Neural progenitor cell (in vitro differentiated cells): ENCODE measurements at places on chromosomes 13 and 19. TPM values are rescaled to one million over a fixed set of nuclear protein-coding genes. Genes with fewer than 3 reads are reported as not detected.

The TOMM40 gene
- 30.1 and 110 TPM in 2 replicates for total RNA-seq

- no peak overlapping the region for H3K27ac ChIP-seq
- H3K4me3 ChIP-seq = no peak overlapping the region
- DNase-seq = no peak
- H3K27me3 ChIP-seq = no peaks in the 10 kb centered on the region
- no peaks in the 10 kb centered on the region for H3K4me1 ChIP-seq
Measured at GRCh38 chr19:55131421-55131820, 14.0 kb upstream of the PPP1R12C start.

GRCh38 chr13:108968566-108968965 is 339.2 kb downstream of the MYO16 start:
- no peak overlapping the region for H3K4me3 ChIP-seq
- no peaks in the 10 kb centered on the region for H3K36me3 ChIP-seq
- H3K27ac ChIP-seq = no peak overlapping the region
- no peaks in the 10 kb centered on the region for H3K27me3 ChIP-seq

- no peak for DNase-seq
- no peaks in the 10 kb centered on the region for H3K27me3 ChIP-seq
- H3K4me3 ChIP-seq = no peak overlapping the region
- peaks cover 6% of the 10 kb centered on the region for H3K36me3 ChIP-seq
- no peak overlapping the region for H3K27ac ChIP-seq
Measured at GRCh38 chr13:99558570-99559180, 57.4 kb downstream of the TM9SF2 start.

The KANK3 gene
- total RNA-seq = 1.9 TPM in 1 of 2 replicates, not detected in the other

The COX7A1 gene
- not detected in 2 replicates for total RNA-seq

DNA sequence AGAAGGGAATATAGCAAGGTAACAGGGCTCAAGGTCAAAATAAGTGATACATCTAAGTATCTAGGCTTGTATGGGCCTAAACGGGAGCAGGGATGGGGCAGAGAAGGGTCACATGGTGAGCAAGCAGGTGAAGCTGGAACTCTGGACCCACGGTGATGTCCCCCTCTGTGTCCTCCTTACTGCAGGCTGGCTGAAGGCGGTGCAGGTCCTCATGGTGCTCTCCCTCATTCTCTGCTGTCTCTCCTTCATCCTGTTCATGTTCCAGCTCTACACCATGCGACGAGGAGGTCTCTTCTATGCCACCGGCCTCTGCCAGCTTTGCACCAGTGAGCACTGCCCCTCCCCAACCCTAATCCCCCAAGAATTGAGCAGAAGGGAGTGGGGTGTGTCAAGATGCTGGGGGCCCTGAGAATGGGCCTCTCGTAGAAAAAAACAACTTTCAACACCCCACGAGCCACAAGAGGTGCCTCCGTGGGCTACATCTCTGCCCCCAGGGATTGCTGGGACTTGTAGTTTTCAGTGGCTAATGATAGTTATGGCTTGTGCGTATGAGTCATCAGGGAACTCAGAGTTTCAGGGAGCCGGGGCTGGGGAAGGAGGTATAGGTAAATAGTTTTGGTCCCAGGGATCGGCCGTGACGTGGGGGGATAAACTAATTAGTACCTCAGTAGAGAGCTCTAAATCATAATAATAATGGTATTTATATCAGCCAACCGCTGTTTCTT is 4.0 kb downstream of the EMP3 start:
- H3K27ac ChIP-seq = no peak overlapping the region
- no peak overlapping the region for H3K4me3 ChIP-seq
- peaks cover 8% of the 10 kb centered on the region for H3K4me1 ChIP-seq
- no peak for DNase-seq

DNA sequence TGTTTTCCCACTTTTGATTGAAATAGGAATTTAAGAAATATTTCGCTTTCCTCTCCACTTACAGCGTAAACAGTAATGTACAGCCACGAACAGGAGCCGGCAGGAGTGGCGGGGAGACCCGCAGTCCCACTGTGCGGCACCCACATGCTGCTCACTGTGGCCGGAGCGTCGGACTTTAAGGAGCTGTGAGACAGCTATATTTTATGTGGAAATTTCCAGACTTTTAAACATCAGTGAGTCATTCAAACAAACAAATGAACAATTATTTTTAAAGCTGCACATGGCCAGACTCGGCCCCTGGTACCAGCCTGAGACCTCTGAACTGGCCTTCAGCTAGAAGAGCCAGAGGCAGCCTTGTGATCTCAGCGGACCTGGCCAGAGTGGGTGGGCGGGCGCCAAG is 52.5 kb downstream of the CRYL1 start:
- no peak overlapping the region for H3K4me3 ChIP-seq
- no peaks in the 10 kb centered on the region for H3K36me3 ChIP-seq
- no peaks in the 10 kb centered on the region for H3K27me3 ChIP-seq
- peaks cover 3% of the 10 kb centered on the region for H3K4me1 ChIP-seq
- no peak for DNase-seq

- no peaks in the 10 kb centered on the region for H3K4me1 ChIP-seq
- H3K27me3 ChIP-seq = no peaks in the 10 kb centered on the region
- no peaks in the 10 kb centered on the region for H3K36me3 ChIP-seq
- no peak for DNase-seq
- no peak overlapping the region for H3K4me3 ChIP-seq
Measured at GRCh38 chr13:105725887-105726286, 809.6 kb downstream of the EFNB2 start.

DNA sequence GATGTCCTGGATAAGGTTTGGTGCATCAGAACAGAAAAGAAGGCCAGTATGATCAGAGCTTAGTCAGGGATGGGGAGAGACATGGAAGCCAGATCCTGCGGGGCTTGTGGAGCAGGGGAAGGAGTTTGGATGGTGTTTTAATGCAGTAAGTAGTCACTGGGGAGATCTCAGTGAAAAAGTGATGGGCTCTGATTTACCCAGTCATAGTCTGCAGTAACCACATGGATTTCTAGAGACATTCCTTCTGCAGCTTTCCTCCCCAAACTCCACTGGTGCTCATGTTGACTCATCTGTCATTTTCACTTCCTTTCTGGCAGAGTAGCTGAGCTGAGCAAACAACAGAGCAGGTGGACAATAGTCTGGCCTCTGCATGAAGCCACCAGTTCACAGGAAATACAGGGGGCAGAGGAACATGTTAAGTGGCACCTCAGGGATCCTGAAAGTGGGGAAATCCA is 144.1 kb downstream of the DPF1 start:
- DNase-seq = no peak
- H3K27me3 ChIP-seq = no peaks in the 10 kb centered on the region
- no peaks in the 10 kb centered on the region for H3K36me3 ChIP-seq
- H3K27ac ChIP-seq = no peak overlapping the region
- no peaks in the 10 kb centered on the region for H3K4me1 ChIP-seq

DNA sequence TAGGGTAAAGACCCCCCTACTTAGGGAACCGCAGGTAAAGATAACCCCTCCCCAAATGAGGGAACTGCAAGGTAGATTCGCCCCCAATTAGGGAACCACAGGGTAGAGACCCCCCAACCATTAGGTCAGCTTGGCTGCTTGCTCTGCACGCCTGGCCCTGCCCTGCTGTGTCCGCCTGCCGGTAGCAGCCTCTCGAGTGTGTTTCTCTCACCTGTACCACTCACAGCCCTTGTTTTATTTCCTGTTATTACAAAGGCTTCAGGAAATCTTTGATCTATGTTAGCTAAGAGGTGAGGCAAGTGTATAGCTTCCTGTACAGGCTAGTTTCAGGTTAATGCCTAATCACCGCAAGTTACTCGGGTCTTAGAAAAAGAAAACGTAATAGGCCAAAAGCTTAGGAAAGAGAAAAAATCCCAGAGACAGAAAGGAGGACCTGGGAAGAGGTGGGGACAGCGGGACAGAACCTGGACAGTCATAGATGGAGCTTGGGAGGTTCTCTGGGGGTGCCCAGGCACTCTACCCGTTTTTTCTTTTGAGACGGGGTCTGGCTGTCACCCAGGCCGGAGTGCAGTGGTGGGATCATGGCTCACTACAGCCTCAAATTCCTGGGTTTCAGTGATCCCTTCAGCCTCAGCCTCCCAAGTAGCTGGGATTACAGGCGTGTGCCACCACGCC is 23.1 kb upstream of the EIF3G start:
- no peaks in the 10 kb centered on the region for H3K27me3 ChIP-seq
- no peaks in the 10 kb centered on the region for H3K36me3 ChIP-seq
- DNase-seq = no peak
- no peak overlapping the region for H3K4me3 ChIP-seq

GRCh38 chr13:20489185-20489820 is 36.4 kb downstream of the CRYL1 start:
- no peak for DNase-seq
- H3K27me3 ChIP-seq = no peaks in the 10 kb centered on the region
- no peak overlapping the region for H3K4me3 ChIP-seq
- H3K4me1 ChIP-seq = no peaks in the 10 kb centered on the region

DNA sequence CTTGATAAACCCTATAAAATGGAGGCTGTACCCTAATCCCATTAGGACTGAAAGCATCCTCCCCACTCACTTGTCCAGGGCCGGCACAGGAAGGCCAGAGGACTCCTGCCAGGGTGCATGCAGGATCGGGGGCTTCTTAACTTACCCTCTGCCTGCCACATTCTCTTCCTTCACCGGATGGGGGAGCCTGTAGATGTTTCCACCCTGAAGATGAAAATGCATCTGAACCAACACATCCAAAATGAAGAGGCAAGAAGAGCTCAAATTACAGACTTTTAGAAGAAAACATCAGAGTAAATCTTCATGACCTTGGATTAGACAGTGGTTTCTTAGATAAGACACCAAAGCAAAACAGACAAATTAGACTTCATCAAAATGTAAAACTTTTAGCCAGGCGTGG is 25.9 kb upstream of the NAPA start:
- no peaks in the 10 kb centered on the region for H3K27me3 ChIP-seq
- DNase-seq = peak; percentile 59
- no peaks in the 10 kb centered on the region for H3K36me3 ChIP-seq
- no peak overlapping the region for H3K27ac ChIP-seq
- H3K4me1 ChIP-seq = no peaks in the 10 kb centered on the region

GRCh38 chr13:60214213-60215055 is 50.7 kb upstream of the DIAPH3 start:
- no peak overlapping the region for H3K27ac ChIP-seq
- no peak overlapping the region for H3K4me3 ChIP-seq
- DNase-seq = no peak
- H3K27me3 ChIP-seq = no peaks in the 10 kb centered on the region
- H3K36me3 ChIP-seq = no peaks in the 10 kb centered on the region
- no peaks in the 10 kb centered on the region for H3K4me1 ChIP-seq

GRCh38 chr13:85141401-85141800 is 657.8 kb downstream of the SLITRK6 start:
- peak; percentile 56 for DNase-seq
- H3K4me3 ChIP-seq = no peak overlapping the region
- H3K4me1 ChIP-seq = peaks cover 16% of the 10 kb centered on the region
- H3K27ac ChIP-seq = no peak overlapping the region
- no peaks in the 10 kb centered on the region for H3K36me3 ChIP-seq
- no peaks in the 10 kb centered on the region for H3K27me3 ChIP-seq

GRCh38 chr19:54662730-54663129 is at the start of gene LILRB4:
LILRB4 (plus strand) TSS chr19:54662985; CDS start chr19:54663034, 49 bp downstream.
- no peak for DNase-seq
- no peaks in the 10 kb centered on the region for H3K4me1 ChIP-seq
- no peak within 1 kb of the TSS for H3K27ac ChIP-seq
- no peak within 1 kb of the TSS for H3K4me3 ChIP-seq

GRCh38 chr13:25288966-25289365 is 1.7 kb upstream of the MTMR6 start:
- H3K27ac ChIP-seq = no peak overlapping the region
- peaks cover 5% of the 10 kb centered on the region for H3K4me1 ChIP-seq
- peaks cover 33% of the 10 kb centered on the region for H3K27me3 ChIP-seq
- DNase-seq = no peak
- no peaks in the 10 kb centered on the region for H3K36me3 ChIP-seq
